ENCODE measurements at places on chromosomes 7 and 10.
A peak's percentile ranks its signal among the peaks of the same experiment; 100 is the strongest.

- DNase-seq, result no peak
These were observed 151.1 kb downstream of the ELMO1 start for GRCh38 chr7:37297546-37297945.

DNA sequence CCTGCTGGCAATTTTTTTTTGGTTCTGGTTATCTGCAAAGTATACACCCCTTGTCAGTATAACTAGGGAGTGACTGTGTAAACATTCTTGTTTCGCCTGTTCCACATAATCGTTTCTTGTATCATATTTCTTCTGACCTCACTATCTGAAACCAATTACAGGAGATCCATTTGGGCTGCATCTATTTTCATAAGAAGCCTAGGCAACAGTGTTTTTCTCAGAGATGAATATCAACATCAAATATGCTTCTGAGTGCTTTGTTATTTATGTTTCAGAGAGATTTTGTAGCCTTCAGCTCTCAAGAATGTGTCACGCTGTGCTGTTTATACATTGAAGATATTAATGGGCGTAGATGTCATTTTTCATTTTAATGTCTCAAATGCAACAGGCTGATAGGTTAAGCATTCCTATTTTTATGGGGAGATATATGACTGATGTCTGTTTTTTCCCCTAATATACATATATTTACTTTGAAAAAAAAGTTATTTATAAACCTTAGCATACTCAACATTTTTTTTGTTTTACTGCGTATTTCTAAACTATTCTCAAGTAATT is 115.5 kb downstream of the FOXP2 start:
- no peak for DNase-seq

GRCh38 chr7:102429141-102429899 is 4.1 kb upstream of the ORAI2 start:
- no peak for DNase-seq

DNA sequence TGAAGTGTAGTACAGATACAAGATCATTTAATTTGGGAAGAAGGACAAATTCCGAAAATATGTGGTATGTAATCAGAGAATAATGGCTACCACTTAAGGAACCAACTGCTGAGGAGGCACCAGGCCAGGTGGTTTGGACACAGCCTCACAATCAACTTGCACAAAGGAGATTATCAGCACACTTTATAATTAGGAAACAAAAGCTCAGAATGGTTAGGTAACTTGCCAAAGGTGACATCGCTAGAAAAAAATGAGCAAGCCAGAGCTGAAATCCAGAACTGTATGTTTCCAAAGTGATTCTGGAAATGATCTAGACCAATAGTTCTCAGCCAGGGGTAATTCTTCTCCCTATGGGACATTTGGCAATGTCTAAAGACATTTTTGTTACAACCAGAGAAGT is 36.6 kb downstream of the ERCC6 start:
- no peak for DNase-seq

DNA sequence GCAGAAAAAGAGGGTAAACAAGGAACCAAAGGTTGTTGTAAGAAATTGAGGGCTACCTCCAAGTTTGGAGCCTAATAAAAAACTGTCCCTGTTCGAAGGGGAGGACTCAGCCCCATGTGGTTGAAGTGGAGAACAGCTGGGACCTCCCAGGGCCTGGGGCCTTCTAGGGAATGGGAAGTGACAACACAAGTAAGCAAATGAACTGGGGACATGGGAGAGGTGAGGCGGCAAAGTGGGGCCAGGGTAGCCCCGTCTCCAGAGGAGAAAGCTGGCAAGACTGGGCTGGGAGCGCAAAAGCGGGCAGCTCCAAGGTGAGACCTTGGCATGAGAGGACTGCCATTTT is 198.1 kb downstream of the ZNF438 start:
- peak; percentile 49 for DNase-seq

GRCh38 chr7:17142831-17143541 is 155.5 kb upstream of the AHR start:
- DNase-seq, result peak; percentile 44

DNA sequence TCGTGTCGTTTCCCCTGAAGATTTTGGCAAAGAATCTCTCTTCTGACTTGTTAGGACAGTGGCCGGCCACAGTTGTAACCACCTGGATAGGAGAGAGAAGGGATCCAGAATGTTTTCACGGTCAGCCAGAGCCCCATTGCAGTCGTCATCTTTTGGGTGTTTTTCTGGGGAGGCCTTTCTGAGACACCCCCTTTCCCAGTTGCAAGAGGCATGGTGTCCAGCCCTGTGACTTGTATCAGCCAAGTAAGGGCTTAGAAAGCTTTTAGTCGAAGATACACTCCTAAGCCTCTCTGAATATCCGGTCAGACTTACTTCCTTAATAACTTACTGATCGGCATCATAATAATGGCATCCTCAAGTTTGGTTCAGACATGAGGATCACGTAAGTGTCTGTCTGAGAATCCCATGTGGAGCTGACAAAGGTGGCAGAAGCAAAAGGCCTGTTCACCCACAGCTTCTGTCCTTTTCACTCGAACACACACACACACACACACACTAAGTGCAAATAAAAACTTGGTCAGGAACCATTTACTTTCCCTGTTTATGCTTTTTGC is 435.7 kb upstream of the GALNT17 start:
- no peak for DNase-seq

Measured in NB4 (cell line).